ENCODE measurements at places on chromosomes 2 and 18. TPM values are rescaled to one million over a fixed set of nuclear protein-coding genes. Genes with fewer than 3 reads are reported as not detected.

- H3K36me3 ChIP-seq = peaks cover 18% of the 10 kb centered on the region
- no peak for DNase-seq
- no peaks in the 10 kb centered on the region for H3K27me3 ChIP-seq
- no peak overlapping the region for H3K4me3 ChIP-seq
- H3K27ac ChIP-seq = no peak overlapping the region
- H3K4me1 ChIP-seq = no peaks in the 10 kb centered on the region
Observed at GRCh38 chr2:240501531-240501991, 56.2 kb downstream of the ANKMY1 start.

GRCh38 chr2:36438449-36438977 lies 82.9 kb downstream of the CRIM1 start:
- H3K4me3 ChIP-seq = no peak overlapping the region
- H3K27ac ChIP-seq = no peak overlapping the region
- H3K4me1 ChIP-seq = peaks cover 9% of the 10 kb centered on the region
- no peak for DNase-seq

DNA sequence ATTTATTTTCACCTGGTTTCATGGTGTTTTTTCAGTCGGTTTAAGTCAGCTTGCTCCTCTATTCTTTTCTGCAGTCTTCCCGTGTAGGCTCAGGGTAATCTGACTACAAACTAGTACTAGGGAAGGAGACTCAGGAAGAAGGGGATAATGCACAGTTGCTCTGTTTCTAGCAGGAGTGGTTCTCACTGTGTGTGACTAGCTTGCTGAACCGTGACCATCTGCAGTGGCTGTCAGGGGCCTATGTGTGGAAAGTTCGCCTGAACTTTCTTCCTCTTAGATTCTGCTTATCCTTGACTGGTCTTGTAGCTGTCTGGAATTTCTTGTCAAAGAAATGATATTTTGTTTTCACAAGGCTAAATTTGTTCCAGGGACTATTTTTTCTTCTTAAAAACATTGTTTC lies 46.3 kb upstream of the AQP4 start:
- no peaks in the 10 kb centered on the region for H3K36me3 ChIP-seq
- no peak overlapping the region for H3K4me3 ChIP-seq
- no peaks in the 10 kb centered on the region for H3K4me1 ChIP-seq
- no peak overlapping the region for H3K27ac ChIP-seq

DNA sequence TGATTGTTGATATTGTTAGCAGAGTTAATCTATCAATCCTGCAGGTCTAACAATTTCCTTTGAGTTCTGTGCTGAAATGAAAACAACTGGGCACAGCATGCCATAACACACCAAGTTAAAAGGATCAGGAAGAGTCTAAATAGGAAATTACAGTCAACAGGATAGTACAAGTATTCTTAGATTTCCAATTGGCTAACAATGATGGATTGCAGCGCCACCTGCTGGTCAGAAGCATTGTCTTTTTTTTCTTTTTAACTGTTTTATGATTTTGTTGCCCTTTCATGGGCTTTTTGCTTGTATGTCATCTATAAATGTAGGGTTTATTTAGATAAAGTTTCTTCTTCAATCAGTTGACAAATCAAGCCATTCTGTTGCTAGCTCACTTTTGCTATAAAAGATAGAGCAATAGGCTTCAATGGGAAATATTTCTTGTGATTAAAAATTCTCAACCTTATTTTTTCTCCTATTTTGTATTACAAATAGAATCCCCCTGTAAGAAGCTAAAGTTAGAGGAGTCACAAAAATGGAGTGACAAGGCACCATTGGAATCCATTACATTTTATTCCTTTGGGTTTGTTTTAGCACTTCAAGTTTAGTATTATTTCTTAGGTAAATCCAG lies 40.8 kb upstream of the RPRM start:
- no peak overlapping the region for H3K4me3 ChIP-seq
- no peaks in the 10 kb centered on the region for H3K4me1 ChIP-seq
- no peak overlapping the region for H3K27ac ChIP-seq
- peak; percentile 75 for DNase-seq
- peaks cover 11% of the 10 kb centered on the region for H3K27me3 ChIP-seq
- no peaks in the 10 kb centered on the region for H3K36me3 ChIP-seq

The PAX3 gene
- not detected for total RNA-seq

DNA sequence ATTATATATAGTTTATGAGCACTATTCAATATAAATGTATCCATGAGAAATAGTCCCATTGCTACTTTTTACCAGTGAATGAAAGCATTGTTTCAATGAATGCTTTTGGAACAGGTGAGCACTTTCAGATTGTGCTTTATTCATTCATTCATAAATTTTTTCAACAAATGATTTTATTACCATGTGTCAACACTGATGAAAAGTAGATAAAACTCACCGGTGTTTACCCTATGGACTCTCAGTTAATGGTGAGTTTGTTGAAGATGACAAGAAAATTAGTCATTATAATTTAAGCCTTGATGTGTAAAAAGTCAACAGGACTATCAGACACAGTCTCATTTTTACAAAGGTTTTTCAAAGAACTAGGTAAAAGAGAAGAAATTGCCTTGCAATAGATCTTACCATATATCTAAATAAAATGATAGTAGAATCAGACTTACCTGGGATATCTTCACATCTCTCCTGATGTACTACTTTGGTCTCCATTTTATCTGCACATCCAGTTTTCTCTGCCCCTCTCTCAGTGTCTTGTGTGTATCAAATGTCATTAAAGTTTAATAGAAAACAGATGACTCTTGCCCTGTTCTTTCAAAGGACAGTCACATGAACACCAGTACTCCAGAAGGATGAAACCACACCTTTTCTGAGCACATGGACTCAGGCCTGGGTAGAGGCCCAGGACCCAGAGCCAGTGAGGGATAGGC lies 325.3 kb upstream of the RND3 start:
- H3K36me3 ChIP-seq = no peaks in the 10 kb centered on the region
- no peaks in the 10 kb centered on the region for H3K4me1 ChIP-seq
- no peak overlapping the region for H3K27ac ChIP-seq
- no peak overlapping the region for H3K4me3 ChIP-seq
- no peak for DNase-seq

DNA sequence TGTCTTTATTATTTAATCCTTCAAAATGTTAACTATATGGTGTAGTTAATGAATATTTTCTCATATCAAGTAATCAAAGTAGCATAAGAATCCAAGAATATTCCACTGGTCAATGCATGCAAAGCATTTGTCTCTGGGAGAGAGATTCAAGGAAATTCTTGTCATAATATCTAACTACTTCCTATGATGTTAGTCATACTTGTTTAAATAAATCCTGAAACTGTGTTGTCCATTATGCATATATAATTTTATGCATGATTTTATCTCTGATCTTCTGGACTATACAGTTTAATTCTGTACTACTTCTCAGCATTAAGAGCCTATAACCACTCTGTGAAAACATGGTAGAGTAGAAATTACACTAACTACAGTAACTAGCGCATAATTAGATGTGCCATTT lies 388.3 kb downstream of the NR4A2 start:
- no peak overlapping the region for H3K4me3 ChIP-seq
- no peaks in the 10 kb centered on the region for H3K27me3 ChIP-seq
- no peak overlapping the region for H3K27ac ChIP-seq

DNA sequence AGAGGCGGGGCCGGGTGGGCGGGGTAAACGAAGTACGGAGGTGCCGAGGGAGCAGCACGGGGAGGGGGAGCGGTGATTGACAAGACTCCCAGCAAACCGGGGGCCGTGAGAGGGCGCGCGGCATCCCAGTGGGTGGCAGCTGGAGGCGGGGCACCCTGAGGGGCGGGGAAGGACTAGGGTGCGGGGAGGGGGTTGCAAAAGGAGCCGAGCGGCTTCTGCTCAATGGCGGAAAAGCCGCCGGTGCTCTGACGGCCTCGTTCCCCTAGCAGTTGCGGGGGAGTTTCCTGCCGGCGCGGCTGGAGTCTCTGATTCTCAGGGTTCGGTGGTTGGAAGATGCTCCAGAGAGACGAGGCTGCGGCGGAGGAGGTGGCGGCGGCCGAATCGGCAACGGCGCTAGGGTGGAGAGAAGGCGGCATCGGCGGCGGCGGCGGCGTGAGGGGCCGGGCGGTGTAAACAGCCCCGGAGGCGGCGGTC lies at the start of gene PPM1B:
Gene PPM1B, plus strand, starts transcription at position 195 of the 474 bp plus-strand sequence. CDS start 32,325 bp downstream, outside the sequence.
- peaks cover 19% of the 10 kb centered on the region for H3K36me3 ChIP-seq
- H3K27ac ChIP-seq = peak within 1 kb of the TSS; percentile 99
- peak; percentile 99 for DNase-seq
- peak within 1 kb of the TSS; percentile 91 for H3K4me3 ChIP-seq
- H3K4me1 ChIP-seq = peaks cover 33% of the 10 kb centered on the region

- H3K27me3 ChIP-seq = peaks cover 2% of the 10 kb centered on the region
- H3K4me3 ChIP-seq = no peak overlapping the region
- H3K27ac ChIP-seq = no peak overlapping the region
Observed at GRCh38 chr2:19543663-19544383, 185.4 kb upstream of the OSR1 start.

The FBXO36 gene
- 2.0 TPM for total RNA-seq

The SCYGR4 gene
- total RNA-seq = not detected

The NETO1 gene
- not detected for total RNA-seq

GRCh38 chr2:214631406-214631805 lies 178.1 kb downstream of the BARD1 start:
- no peaks in the 10 kb centered on the region for H3K27me3 ChIP-seq
- DNase-seq = no peak
- no peak overlapping the region for H3K27ac ChIP-seq
- H3K36me3 ChIP-seq = no peaks in the 10 kb centered on the region
- H3K4me3 ChIP-seq = no peak overlapping the region

The CPS1 gene
- total RNA-seq = 2.6 TPM

GRCh38 chr18:76866666-76867065 lies 44.3 kb downstream of the ZNF236 start:
- H3K4me3 ChIP-seq = no peak overlapping the region
- DNase-seq = no peak
- H3K27ac ChIP-seq = no peak overlapping the region

GRCh38 chr2:151063271-151063670 lies 198.4 kb downstream of the RBM43 start:
- H3K27me3 ChIP-seq = peaks cover 1% of the 10 kb centered on the region
- no peak overlapping the region for H3K4me3 ChIP-seq
- H3K27ac ChIP-seq = no peak overlapping the region
- no peak for DNase-seq

- no peak for DNase-seq
- peaks cover 7% of the 10 kb centered on the region for H3K4me1 ChIP-seq
- H3K36me3 ChIP-seq = peaks cover 18% of the 10 kb centered on the region
- no peaks in the 10 kb centered on the region for H3K27me3 ChIP-seq
- no peak overlapping the region for H3K27ac ChIP-seq
Observed at GRCh38 chr18:21656402-21656801, 44.3 kb downstream of the SNRPD1 start.
